ENCODE measurements at places on chromosomes 12 and 14.

GRCh38 chr12:3442397-3442796 is 48.6 kb upstream of the PRMT8 start:
- DNase-seq = no peak

GRCh38 chr14:78605025-78605762 is 435.0 kb downstream of the NRXN3 start:
- no peak for DNase-seq

DNA sequence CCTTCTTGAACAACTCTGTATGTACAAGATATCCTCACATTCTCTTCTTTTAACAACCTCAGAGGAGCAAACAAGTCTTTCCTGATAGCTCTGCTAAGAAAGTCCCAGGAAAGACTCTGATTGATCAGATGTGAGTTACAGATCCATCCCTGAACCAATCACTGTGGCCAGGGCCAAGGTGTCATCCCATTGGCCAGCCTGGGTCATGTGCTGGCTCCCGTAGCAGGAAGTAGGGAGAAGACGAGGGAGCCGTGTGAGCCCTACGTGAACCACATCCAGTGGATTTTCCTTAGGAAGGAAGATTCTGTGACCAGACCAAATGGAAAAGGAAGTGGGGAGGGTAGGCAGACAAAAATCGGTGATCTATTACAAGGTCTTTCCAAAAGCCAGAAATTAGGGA is 5.6 kb downstream of the P2RX7 start:
- DNase-seq = no peak

GRCh38 chr12:119576118-119576810 is 17.3 kb upstream of the TMEM233 start:
- DNase-seq = no peak

- DNase-seq = no peak
These were observed 58.7 kb downstream of the WSCD2 start for GRCh38 chr12:108187831-108188230.

GRCh38 chr12:110349096-110349495 is 54.4 kb downstream of the ANAPC7 start:
- DNase-seq = no peak

- no peak for DNase-seq
These were observed 965.1 kb downstream of the DIO2 start for GRCh38 chr14:79246173-79246572.

DNA sequence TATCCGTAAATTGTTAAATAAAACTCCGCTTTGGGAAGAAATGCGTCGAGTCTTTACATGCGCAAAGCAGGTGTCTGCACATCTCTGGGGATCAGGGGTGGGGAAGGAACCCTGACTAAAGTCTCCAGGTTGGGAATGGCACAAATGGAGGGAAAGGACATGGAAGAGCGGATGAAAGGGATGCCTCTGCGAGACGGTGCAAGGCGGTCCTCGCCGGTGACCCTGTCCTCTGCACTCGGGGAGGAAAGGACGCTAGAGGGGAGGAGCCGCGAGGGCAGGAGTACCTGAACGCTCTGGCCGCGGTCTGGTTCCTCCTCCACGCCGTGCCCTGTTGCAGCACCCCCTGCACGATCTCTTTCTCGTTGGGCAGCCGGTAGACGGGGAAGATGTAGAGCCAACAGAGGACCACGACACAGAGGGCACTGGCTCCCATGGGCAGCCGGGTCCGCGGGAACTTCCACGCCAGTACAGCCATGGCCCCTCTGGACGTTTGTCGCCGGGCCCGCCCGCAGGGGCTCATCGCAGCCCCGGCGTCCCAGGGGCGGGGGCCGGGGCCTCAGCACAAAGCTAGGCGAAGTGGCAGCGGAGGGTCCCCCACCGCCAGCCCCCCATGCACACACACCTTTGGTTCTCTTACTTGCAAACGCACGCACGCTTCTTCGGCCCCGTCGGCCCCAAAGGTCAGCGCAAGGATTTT is 646 bp downstream of the ST8SIA1 start:
- DNase-seq = no peak

DNA sequence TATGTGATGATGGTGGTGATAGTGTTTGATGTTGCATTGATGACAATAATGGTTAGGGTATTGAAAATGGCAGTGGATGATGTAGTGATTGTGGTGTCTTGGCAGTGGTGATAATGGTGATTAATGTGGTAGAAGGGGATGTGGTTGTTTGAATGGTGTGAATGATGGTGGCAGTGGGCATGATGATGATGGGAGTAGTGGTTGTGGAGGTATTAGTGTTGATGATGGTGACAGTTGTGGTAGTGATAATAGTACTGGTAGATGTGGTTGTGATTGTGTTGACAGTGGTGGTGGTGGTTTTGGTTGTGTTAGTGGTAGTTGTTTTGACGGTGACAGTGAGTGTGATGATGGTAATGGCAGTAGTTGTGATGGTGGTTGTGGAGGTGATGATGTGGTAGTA is 1049.0 kb downstream of the VRK1 start:
- no peak for DNase-seq

- no peak for DNase-seq
These were observed 16.9 kb upstream of the AICDA start for GRCh38 chr12:8629486-8630033.

- no peak for DNase-seq
These were observed 168.7 kb upstream of the PDZRN4 start for GRCh38 chr12:41019461-41019860.

GRCh38 chr14:94122438-94122837 is 7.0 kb downstream of the IFI27L2 start:
- DNase-seq = no peak

- no peak for DNase-seq
These were observed 49.8 kb downstream of the CCDC85C start for GRCh38 chr14:99554184-99554583.

DNA sequence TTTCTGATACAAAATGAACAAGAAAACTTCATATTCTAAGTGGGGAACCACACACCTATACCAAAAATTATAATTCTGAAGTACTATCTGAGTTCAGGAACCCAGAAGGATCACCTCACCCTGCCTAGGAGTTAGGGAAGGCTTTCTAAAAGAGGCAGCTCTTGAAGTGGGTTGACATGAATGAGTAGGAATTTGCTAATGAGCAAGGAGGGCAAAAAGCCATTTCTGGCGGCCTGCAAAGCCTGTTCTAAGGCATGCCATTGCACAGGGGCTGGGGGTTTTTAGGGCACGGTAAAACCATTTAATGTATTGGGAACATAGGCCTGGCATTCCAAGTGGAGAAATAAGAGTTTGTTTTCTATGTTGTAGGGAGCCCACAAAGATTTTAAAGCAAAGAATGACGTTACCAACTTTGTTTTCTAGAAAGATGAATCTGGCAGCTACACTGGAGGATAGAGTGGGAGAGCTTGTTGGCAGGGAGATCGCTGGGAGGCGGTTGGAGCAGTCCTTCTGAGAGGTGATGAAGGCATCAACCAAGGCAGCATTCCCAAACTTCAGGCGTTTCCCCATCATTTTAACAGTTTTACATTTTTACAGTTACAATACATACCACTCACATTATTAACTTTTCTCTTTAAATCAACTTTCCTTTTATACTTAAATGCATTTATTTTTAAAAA is 14.1 kb downstream of the IFT43 start:
- DNase-seq = no peak

DNA sequence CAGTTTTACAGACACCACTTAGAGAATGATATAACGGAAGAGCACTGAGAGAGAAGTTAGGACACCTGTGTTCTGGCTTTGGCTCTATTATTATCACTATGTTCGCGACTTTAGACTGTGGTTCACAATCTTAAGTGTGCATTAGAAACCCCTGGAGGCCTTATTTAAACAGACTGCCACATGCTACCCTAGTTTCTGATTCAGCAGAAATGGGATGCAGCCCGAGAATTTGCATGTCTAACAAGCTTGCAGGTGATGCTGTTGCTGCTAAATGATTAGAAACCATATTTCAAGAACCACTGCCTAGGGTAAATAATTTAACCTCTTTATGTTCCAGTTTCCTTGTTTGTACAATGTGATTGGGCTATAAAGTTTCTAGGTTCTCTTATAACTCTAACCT is 3.6 kb upstream of the RAD51AP1 start:
- DNase-seq = no peak

DNA sequence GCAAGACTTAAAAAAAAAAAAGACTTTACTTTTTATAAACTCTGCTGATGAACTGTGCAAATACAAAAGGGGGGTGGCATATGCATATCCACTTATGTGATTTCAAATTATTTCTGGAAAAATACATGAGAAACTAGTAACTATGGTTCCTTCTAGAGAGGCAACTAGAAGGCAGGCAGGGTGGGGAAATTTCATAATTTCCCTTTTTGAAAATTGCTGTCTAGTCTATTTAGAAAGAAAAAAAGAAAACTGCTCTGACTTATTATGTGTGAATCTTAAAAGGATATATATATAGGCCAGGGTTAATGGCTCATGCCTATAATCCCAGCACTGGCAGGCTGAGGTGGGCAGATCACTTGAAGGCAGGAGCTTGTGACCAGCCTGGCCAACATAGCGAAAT is 42.3 kb downstream of the ANAPC7 start:
- no peak for DNase-seq
